Fibroblast of skin of abdomen (primary cell): ENCODE measurements at places on chromosomes 12 and 14.

DNA sequence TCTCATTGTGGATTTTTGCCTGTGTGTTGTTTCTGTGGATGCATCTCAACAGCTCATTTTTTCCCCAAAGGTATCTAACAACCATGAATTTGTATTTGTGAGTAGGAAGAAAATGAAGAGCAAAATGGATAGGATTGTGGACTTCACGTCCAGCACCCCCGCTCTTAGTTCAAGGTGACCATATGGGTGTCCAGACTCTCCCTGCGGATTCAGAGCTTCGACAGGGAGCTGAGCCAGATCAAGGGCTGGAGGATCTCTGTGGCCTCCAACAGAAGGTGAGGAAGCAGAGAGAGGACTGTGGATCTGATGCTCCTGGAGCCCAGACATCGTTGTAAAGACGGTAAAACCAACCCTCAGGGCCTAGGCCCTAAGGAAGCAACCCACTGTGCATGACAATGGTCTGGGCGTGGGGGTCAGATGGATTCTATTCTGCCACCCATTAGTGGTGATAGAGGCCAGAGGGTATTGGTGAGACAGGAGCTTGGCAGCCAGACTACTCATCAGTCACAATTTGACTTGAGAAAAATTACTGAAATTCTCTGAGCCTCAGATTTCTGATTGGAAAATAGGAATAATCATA lies 659.7 kb upstream of the TMEM132C start:
- no peak for DNase-seq

GRCh38 chr14:35122696-35123387 lies 490 bp downstream of the PRORP start:
- no peak for DNase-seq

- no peak for DNase-seq
Measured at GRCh38 chr12:43550831-43551271, 1.2 kb downstream of the ADAMTS20 start.

DNA sequence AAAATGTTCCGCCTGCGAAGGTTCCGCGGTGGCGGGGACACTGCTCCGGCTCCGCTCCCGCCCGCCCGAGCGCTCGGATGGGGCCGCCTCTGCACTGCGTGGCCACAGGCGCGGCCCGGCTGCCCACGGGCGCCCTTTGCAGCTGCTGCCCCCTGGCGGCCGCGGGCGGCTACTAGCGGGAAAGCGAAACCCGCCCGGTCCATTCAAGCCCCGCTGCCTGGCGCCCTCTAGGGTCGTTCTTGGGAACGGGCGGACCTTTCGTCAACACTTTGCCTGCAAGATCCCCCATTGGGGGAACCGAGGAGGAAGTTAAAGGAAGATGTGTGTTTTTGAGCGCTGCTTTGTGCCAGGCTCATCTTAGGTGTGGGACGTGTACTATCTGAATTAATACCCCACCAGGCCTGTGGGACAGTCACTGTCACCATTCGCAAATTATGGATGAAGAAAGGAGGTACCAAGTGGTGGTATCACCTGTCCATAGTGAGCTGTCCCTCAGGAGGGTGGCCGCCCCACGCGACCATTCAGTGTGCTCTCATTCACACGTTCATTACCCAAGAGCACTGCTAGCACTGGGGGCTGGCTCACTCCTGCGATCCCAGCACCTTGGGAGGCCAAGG lies 19.4 kb downstream of the GPR132 start:
- peak; percentile 75 for DNase-seq

GRCh38 chr12:51242120-51242519 lies 3.5 kb downstream of the DAZAP2 start:
- DNase-seq, result no peak

DNA sequence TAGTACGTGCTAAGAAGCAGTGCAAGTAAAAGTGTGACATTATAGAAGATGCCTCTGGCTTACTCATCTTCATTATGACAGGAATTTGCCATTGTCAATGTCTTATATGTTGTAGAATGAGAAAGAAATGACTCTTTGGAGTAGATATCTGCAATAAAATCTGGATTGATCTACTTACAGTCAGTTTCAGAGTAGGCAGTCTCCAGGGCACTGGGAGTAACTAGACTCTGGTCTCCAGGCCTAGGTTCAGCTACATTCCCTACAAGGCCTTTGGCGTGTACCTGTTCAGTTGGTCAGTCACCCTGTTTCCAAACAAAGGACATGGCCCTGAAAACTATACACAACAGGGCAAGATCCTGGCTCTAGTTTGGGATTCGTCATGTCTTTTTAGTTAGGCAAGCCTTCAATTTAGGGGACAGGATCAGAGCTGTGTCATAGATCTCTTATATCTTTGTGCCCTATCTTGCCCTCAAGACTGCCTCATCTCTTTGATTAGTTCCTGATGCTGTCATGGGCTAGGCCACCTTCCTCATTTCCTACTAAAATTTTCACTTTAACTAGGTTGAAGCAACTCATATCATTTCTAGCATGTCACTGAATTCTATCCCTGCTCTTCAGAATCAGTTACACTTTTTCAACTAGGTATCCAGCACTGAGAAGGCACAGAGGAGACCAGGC lies 410.0 kb downstream of the RAD51B start:
- no peak for DNase-seq

- DNase-seq, result no peak
Measured at GRCh38 chr12:128571906-128572810, 251.6 kb downstream of the SLC15A4 start.

DNA sequence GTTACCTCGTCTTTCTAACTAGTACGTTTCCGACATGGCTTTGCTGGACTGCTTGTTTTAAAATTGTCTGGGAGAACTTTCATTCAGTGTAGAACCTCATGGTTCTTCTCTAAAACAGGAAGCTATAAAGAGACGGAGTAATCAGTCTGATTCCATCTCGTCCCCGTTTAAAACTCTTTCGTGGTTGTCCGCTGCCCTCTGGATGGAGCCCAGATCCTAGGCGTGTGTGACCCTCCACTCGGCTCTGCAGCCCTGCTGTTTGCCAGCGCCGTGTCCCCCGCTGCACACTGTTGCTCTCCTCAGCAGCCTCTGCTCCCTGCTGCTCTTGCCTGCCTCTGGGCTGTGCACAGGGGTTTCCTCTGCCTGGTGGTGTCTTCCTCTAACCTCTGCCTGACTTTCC lies 50.2 kb downstream of the SLC8B1 start:
- no peak for DNase-seq

DNA sequence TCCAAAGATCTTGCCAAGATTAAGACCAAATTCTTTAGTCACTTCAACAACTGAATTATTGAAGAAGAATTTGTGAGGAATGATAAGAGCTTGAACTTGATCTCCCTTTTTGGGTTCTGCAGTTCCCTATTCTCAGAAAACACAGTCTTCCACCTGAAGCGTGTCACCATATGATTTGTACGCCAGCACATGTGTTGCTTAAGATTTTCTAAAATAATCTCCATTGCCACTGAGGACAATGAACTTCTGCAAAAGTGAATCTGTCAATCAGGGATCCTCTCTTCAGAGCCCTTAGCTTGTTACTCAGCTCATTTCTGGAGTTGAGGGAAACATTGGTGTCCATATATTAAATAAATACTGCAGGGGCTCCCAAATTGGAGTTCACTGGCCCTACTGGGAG lies 4.2 kb upstream of the SPIC start:
- no peak for DNase-seq

DNA sequence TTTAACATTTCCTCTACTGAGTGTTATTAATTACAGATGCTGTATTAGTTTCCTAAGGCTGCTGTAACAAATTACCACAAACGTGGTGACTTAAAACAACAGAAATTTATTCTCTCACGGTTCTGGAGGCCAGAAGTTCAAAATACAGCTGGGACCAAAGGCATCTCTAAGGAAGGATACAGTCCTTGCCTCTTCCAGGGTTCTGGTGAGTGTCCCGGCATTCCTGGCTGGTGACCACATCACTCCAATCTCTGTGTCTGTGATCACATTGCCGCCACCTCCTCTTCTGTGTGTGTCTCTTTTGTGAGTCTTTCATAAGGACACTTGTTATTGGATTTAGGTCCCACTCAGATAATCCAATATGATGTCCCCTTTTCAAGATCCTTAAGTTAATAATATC lies 85.1 kb upstream of the CCDC198 start:
- DNase-seq, result no peak

- no peak for DNase-seq
Measured at GRCh38 chr12:62712681-62713573, 222.0 kb downstream of the PPM1H start.

DNA sequence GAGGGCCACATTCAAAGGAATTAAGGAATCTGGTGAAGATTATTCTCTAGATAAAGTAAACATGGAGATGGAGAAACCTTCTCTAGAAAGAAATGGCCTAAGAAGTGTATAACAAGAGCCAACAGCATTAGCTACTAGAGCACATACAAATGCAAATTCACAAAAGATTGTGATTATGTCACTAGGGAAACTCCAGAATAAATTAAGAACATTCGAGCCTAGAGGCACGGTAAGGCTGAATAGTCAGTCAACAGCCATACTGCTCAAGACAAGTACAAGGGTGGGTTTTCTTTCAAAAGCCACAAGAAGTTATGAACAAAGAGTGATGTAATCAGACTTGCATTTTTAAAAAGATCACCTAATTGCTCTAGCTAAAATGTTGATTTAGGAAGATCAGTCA lies 25.4 kb downstream of the PPP4R3A start:
- no peak for DNase-seq

DNA sequence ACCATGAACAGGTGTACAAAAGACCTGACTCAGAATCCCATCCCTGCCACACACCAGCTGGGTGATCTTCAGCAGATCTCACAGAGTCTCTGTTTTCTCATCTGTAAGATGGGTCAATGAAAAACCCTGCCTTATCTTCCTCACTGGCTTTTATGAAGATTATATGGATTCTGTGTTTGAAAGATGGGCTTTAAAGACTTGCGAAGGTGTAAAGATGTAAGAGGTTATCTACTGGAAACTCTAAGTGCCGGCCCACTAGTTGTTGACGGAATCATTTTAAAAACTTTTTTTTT lies 15.3 kb upstream of the ANKRD33 start:
- no peak for DNase-seq

DNA sequence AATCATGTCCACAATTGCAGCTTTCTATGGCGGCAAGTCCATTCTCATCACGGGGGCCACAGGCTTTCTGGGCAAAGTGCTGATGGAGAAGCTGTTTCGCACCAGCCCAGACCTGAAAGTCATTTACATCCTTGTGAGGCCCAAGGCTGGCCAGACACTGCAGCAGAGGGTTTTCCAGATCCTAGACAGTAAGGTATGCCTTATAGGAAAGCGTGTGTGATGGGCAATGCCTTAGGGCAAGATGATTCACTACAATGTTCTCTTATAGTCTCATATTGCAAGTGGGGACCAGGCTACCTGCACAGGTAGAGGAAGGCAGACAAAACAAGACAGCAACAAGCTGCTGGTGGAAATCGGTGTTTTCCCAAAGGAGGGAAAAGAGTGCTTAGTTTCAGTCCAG lies 110.5 kb downstream of the ERGIC2 start:
- no peak for DNase-seq

GRCh38 chr12:117031843-117032592 lies 67.2 kb downstream of the TESC start:
- DNase-seq, result no peak

- DNase-seq, result no peak
Measured at GRCh38 chr12:1130164-1130563, 139.1 kb downstream of the ERC1 start.

DNA sequence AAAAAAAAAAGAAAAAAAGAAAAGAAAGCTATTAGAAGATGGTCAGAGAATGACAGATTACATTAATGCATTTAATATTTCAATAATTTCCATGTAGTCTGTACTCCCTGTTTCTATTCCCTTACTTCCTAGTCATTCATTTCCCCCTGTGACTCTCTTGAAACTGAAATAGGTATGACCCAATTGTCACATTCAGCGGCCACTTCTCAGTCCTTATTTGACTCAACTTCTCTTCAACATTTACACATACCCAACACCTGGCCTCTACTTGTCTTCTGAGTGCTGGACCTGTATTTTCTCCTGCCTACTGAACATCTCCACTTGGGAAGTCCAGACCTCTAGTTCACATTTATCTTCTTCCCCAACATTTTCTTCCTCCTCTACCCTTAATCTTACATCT lies 7.2 kb downstream of the EEA1 start:
- no peak for DNase-seq

DNA sequence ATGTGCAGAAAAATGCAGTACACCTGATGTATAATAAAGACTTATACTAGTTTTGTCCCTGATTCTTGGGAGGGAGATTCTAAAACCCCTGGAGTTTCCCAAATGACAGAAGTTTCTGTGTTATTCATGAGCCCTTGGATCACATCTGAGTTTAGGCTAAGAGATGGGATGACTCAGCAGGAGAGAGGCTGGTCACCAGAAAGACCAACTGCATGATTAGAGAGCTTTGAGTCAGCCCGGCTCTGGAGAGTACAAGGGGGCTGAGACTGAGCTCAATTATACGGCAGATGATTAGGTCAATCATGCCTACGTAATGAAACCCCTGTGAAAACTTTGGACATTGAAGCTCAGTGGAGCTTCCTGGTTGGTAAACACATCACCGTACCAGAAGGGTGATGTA lies 174.2 kb downstream of the SSPN start:
- DNase-seq, result peak; percentile 84

- no peak for DNase-seq
Measured at GRCh38 chr12:124481772-124482566, 85.4 kb downstream of the NCOR2 start.

DNA sequence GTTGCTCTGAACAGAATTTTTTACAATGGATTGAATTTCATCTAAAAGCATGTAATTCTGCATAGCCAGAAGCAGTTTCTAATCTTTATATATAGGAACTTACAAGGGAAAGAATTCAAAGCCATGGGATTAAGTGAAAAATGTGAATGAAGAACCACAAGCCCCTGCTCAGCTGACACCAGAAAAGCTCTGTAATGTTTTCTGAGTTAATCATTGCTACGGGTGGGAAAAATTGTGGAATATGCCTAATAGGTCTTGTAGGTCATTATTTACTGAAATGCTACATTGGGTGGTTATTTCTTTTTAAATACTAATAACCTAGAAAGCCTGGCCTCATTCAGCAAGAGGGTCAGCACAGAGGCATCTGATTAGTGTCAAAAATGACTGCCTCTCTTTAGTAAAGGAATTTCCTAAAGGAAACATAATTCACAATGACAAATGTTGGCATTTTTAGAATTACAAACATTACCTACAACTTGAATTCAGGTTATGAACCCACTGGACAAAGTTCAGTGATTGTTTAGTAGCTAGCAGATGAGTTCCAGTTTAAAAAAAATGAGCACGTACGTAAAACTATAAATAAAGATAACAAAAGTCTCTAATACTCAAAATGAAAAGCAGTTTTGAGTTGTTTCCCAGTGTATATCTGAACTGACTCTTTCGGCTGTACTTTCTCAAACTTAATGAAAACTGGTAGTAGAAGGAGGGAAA lies 75.3 kb downstream of the BMP4 start:
- DNase-seq, result peak; percentile 85

DNA sequence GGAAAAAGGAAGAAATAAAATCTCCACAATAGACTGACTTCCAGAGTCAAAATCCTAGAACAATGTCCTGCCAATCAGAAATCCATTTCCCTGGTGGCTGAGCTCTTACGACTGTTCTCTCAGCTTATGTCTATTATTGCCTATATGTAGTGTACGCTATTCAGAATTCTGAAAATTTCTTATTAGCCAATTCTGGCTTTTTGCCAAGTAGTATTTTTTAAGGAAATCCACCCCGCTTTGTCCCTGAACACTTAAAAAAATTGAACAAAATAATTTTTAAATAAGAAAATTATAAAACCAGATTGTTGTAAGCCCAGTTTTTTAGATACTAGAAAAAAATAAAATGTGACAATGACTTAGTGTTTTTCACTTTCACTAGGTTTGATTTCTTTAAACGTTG lies 143.0 kb downstream of the KCNA5 start:
- no peak for DNase-seq

- no peak for DNase-seq
Measured at GRCh38 chr14:93733631-93734030, 54.7 kb downstream of the PRIMA1 start.
